Effector memory CD4-positive, alpha-beta T cell (primary cell): ENCODE measurements at places on chromosomes 2 and 18.

- no peak for DNase-seq
Measured at GRCh38 chr2:43461453-43462073, 134.3 kb downstream of the THADA start.

- no peak for DNase-seq
Measured at GRCh38 chr2:232927793-232928550, 57.9 kb downstream of the SNORC start.

DNA sequence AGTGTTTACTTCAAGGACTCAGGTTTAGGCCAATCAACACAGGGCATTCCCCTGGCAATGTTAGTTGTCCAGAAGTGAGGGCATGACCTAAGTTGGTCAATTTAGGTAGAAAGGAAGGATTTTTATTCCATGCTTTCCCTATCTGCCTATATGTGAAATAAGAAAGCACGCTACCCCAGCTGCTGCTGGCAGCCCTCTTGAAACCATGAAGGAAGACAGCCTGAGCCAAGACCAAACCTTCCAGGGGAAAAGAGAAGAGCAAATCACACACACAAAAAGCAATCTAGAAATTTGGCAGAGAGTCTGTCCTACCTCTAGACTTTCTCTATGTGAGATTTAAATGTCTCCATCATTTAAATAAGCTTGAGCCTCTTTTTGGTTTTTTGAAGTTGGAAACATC lies 387.6 kb downstream of the TNS1 start:
- DNase-seq: no peak

DNA sequence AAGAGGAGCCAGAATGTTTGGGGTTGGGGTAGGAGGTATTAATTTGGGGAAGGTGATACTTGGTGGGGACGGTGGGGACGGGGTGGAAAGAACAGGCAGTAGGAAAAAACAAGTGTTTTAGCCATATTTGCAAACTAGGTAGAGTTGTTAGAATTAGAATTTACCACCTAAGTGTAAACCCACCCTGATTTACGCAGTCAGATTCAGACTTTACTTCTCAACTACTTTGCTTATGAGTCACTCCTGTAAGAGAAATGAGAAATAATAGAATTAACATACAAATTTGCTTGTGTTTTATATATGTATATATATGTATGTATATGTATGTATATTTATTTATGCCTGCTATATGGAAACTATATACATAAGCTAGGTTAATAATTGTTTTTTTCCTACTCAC lies 1168.2 kb upstream of the ZEB2 start:
- no peak for DNase-seq

GRCh38 chr18:3538456-3538855 lies 88.5 kb downstream of the TGIF1 start:
- no peak for DNase-seq

DNA sequence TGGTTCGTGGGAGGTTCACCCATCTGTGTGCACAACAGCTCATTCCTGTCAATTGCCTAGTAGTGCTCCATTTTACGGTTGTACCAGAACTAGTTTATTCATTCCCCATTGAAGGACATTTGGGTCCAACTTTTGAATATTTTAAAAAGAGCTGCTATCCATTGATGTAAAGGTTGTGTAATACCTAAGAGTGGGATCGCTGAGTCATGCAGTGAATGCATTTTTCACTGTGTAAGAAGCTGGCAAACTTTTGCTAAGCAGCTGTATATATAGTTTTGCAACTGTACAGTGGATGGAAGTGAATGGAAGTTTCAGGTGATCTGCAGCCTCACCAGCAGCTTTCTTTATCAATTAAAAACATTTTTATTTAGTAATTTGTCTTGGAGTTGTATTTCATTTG lies 104.5 kb downstream of the DCDC2C start:
- DNase-seq: no peak

GRCh38 chr18:21704603-21705364 lies at the start of gene ABHD3:
Gene ABHD3, minus strand, starts transcription at chr18:21704774. Its CDS starts 109 bp downstream, at chr18:21704665.
- DNase-seq: peak; percentile 86

- DNase-seq: no peak
Measured at GRCh38 chr2:75596784-75597183, 36.0 kb upstream of the EVA1A start.
